ENCODE measurements at places on chromosomes 13 and 19.
A peak's percentile ranks its signal among the peaks of the same experiment; 100 is the strongest.

DNA sequence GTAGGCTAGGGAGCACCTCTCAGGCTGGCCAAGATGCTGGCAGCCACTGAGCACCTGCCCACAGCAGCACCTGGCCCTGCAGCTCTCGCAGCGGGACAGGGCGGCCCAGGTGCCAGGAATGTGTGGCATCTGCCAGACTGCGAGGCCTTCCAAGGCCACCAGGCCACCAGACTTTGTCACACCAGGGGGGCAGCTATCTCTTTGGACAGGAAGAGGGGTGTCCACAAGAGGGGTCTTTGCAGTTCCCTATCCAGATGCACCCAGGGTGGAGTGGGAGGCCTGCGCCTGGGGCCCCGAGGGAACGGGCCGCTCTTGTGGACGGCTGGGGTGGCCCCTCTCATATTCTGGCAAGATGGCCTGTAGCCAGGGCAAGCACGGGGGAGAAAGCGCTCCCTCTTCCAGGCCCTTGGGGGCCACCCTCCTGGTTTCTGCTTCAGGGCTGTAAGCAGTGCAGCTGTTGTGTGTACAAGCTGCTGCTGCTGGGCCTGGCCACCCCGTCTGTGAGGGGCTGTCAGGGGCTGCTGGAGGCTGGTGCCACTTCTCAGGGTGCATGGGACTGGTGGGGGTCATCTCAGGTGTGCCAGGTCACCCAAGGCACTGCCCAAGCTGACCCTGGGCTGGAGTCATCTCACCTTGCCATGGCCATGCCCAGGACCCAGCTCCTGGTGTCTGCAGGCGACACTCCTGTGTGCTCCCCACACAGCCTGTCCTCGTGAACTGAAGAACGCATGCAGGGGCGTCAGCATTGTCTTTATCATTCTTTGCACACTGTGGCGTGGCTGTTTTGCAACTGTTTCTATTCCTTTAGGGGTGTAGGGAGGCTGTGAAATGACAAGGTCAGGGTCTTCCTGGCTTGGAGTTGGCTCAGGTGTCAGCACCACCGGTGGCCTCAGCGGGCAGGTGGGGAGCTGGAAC is 1.8 kb downstream of the TEX29 start:
- DNase-seq: no peak

DNA sequence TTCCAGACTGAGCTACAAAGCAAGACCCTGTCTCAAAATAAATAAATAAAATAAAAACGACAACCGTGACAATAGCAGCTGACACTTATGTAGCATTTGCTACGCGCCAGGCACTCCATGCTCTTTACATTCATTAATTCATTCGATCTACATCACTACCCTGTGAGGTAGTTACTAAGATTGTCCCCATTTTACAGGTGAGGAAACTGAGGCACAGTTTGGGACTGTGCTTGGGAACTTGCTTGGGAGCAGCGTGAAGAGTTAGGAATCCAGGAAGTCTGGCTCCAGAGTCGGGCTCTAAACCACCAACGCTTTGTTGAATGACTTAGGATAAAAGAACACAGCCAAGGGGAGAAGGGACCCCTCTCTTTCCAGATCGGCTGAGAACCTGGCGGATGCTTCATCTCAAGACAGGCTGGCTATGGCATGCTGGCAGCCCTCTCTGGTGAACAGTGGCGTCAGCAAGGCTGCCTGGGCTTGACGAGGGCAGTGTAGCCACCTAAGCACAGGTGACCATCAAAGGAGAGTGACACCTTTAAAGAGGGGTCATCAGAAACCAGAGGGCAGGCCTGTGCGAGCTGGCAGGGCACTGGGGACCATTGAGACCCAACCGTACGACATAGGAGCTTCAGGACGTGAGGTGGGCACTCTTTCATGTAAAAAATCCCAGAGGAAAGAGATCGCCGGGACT is 591 bp downstream of the DOHH start:
- no peak for DNase-seq

GRCh38 chr19:19911150-19911549 is 10.4 kb downstream of the ZNF93 start:
- no peak for DNase-seq

DNA sequence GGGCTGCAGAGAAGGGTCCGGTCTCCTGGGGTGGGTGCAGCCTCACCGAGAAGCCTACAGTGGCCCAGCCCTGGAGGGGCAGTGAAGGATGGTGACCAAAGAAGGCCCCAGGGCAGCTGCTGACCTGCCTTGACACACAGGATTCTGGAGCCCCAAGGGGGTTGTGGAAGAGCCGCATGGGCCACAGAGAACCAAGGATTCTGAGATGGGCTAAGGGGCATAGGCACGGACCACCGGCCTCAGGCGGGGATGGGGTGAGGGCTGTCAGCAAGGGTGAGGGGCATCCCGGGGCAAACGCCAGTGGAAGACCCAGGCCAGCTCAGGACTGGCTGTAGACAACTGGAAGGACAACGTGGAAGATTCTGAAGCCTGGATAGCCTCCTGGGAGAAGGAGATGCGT is 151.6 kb downstream of the TEX29 start:
- DNase-seq: no peak

- no peak for DNase-seq
These were observed 10.7 kb downstream of the CCDC124 start for GRCh38 chr19:17943274-17944221.

DNA sequence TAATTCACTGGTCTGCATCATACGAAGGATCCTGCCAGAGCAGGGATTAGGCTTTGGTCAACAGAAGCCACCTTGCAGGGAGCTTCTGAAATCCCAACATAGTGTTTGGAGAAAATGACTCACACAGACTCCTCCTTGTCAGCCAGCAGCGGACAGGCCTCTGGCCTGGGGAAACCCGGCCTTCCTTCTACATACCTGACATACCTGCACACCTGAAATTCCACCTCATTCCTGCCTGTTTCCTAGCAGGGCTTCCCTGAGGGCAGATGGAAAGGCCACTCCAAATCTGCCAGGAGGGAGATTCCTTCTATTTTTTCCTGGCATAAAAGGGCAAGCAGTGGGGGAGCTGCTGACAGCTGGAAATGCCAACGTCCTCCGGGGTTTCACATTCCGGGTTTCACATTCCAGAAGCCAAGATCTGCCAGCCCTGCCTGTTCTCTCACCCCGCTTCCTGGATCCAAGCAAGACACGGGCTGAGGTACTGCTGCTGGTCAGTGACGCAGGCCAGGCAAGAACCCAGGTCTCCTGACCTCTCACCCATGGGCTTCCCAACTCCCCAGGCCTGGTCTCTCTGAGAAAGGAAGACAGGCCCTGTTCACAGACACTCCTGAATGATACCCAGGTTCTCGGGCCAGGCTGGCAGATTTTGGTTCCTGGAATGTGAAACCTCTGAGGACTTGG is 18.2 kb upstream of the IGFL1 start:
- DNase-seq: peak; percentile 82

DNA sequence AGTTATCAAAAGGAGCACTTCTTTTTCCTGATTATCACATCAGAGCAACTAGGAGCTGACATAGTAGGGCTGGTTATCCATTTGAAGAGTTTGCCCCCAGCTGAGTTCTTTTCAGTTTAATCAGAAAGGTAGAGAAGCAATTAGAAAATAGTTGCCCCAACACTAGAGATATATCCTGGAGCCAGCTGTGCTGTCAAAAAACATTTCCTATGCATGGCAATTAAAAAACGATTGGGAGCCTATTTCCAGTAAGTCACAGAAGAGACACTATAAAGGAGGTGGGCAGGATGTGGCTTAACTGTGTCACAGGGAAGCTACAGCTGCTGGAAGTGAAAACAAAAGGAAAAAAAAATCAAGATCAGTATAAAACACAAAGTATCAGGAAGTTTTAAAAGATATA is 155.7 kb upstream of the SLITRK1 start:
- DNase-seq: no peak

- no peak for DNase-seq
These were observed 29.4 kb downstream of the DNAJC3 start for GRCh38 chr13:95706356-95706755.

DNA sequence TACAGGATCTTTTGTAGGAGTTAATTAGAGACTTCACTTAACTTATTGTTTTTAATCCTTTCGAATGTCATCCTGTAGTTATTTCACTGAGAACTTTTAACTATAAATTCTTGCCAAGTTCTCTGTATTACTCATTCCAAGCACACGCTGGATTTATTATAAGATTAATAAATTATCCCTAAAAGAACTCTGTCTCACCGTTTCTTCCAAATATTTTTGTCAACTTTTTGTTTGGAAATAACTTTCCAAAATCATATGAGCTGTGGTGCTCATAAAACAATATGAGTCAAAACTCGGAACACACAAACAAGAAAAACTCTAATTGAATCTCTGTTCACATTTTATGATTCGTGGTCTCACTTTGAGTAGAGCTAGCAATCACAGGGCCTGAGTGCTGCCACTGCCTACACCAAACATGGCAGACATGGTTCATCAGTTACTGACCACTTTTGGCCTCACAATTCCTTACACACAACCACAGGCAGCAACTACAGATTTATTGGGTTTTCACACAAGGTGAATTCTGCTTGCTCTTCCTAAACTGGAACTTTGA is 412.0 kb downstream of the FGF14 start:
- DNase-seq: no peak

GRCh38 chr19:15250640-15250993 is 18.4 kb upstream of the EPHX3 start:
- DNase-seq: no peak

GRCh38 chr19:40279120-40279551 is 6.0 kb downstream of the AKT2 start:
- no peak for DNase-seq

DNA sequence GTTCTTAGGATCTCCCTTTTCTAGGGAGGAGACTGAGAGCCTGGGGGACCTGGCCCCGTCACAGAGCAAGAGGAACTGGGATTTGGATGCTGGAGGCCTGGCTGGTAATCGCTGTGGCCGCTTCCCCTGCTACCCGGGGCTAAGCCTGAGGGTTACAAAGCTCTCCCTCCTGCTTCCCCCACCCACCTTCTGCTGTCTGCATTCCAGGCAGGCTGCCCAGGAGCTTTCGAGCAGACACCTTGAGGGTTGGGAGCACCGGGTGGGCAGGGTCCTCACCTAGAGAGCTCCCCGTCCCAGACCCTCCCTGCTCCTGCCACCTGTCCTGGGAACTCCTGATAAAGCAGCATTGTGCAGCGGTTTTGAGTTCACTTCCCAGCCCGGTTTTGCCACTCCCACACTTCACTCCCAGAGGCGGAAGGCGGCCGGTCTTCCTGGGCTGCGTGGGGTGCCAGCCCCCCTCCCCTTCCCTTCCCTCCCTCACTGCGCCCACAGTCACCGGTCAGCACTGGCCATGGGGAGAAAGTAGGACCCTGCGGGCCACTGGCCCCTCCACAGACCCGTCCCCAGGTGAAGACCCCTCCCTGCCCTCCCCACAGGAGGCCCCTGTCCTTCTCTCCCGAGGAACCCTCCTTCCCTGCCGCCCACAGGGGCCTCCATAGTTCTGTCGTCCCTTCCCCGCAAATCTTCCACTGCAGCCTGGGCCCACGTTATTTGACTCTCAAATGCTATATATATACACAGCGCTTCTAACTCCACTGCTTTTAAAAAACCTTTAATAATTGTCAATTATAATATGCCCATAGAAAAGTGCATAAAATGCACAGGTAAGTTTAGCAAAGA is 8.1 kb downstream of the PAK4 start:
- DNase-seq: no peak
